Activated naive CD8-positive, alpha-beta T cell treated with anti-CD3 and anti-CD28 coated beads, Interleukin-2, amount 10 ng/mL, durations not matched to agents 7 days and 5 days (primary cell): ENCODE measurements at places on chromosomes 16 and 17. TPM values are rescaled to one million over a fixed set of nuclear protein-coding genes. Genes with fewer than 3 reads are reported as not detected.

DNA sequence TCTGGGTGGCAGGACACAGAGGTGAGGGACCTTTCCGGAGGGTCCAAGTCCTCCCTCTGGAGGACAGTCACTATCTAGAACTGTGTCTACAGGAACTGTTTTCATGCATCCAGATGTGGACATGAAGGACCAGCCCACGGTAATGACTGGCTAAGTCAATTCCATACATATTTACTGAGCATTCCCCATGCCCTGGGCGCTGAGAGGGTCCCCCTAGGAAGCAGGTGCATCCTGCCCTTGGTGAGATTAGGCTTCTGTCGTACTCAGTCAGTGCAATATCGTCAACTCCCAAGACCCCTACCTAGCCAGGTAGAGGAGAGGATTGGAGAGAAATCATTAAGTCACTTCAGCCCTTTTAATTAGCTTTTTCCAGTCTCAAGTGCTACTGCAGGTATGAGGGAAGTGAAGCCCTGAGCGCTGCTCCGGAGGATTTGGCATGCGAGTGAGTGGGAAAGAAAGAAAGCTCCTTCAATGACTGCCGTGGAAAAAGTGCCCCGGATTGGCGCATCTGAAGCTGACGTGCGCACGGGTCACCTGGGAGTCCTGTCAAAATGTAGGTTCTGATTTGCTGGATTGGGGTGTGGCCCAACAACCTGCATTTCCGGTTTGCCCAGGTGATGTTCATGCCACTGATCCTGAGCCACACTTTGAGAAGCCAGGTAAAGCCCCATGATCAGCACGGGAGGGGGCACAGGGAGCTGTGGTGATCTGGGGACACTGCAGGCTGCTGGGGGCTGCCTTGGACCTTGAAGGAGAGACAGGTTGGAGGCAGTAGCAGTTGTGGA, 367.4 kb upstream of the TNRC6C start:
- peak; percentile 10 for DNase-seq

DNA sequence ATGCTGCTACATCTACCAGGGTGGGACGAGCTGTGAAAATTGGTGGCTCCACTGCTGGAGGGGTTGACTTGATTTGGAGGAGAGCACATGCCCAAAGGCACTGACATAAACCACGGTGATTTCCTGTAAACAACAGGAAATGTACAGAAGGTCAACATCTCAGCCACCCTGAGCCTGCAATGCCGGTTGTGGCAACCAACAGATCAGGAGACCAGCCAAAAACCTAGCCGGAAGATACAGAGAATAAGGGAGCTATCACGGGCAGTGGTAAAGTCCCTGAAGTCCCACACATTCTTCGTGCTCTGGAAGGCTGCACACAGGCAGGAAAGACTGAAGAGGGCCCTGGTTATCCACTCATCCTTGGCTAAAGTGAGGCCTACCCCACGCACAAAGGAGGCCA, 56.2 kb downstream of the ADCY9 start:
- DNase-seq: no peak

- no peak for DNase-seq
Measured at GRCh38 chr17:27466376-27466742, 10.1 kb downstream of the KSR1 start.

The CNGB1 gene
- not detected for total RNA-seq

The CXCL16 gene
- total RNA-seq: 3.0 TPM

The ATXN2L gene
- 304 TPM for total RNA-seq

- DNase-seq: no peak
Measured at GRCh38 chr17:74786431-74787055, 10.4 kb upstream of the NAT9 start.

GRCh38 chr17:45782889-45783592, 1.1 kb upstream of the CRHR1 start:
- DNase-seq: peak; percentile 60

GRCh38 chr16:21653571-21653970, 1.2 kb upstream of the IGSF6 start:
- no peak for DNase-seq

DNA sequence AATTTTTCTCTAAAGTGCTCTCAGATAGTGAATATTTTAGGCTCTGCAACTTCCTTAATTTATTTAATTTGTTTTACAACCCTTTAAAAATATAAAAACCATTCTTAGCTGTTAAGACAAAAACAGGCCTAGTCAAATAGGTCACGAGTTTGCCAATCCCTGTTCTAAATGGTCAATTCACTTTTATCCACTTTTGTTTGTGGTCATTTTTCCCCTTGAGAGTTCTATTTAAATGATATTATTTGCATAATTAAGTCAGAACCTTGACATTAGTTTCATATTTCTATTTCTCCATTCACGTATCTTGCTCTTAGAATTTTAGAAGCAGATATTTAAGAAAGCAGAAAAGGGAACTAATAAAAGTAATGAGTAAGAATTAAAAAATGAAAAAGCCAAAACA, 4.0 kb downstream of the AMFR start:
- no peak for DNase-seq

DNA sequence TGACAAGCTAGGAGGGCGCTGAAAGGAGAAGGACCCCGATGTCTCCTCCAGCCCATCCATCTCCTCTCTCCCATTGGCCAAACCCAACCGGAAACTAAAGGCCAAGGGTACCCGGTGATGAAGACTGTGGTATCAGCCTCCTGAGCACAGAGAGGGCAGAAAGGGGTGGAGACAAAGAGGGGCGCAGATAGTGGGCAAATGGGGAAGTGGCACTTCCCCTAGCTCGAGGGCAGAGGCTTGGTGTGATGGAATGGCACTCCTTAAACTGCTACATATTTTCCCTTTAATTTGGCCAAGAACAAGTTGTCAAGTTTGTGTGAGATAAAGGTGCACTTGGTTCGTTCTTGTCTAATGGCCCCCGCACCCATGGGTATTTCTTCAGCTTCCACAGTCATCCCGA, 27.8 kb downstream of the IL4R start:
- no peak for DNase-seq

The KRTAP9-8 gene
- total RNA-seq: not detected

DNA sequence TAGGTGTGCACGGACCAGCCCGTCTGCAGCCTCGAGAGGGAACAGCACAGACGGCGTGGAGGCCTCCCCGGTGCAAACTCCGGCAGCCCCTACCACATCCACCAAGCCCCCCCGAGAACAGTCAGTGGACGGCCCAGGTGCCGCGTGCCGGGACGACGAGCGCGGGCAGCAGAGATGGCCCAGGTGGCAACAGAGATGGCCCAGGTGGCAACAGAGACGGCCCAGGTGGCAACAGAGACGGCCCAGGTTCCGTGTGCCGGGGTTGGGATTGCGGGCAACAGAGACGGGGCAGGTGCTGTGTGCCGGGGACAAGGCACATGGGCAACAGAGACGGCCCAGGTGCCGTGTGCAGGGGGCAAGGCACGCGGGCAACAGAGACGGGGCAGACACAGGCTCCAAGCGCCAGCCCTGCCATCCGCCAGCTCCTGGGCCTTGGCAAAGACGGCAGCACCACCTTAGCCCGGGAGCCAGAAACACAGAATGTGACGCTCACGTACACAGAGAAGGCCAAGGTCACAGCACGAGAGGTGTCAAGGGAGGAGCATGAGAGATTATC, 31.1 kb downstream of the RPH3AL start:
- no peak for DNase-seq

DNA sequence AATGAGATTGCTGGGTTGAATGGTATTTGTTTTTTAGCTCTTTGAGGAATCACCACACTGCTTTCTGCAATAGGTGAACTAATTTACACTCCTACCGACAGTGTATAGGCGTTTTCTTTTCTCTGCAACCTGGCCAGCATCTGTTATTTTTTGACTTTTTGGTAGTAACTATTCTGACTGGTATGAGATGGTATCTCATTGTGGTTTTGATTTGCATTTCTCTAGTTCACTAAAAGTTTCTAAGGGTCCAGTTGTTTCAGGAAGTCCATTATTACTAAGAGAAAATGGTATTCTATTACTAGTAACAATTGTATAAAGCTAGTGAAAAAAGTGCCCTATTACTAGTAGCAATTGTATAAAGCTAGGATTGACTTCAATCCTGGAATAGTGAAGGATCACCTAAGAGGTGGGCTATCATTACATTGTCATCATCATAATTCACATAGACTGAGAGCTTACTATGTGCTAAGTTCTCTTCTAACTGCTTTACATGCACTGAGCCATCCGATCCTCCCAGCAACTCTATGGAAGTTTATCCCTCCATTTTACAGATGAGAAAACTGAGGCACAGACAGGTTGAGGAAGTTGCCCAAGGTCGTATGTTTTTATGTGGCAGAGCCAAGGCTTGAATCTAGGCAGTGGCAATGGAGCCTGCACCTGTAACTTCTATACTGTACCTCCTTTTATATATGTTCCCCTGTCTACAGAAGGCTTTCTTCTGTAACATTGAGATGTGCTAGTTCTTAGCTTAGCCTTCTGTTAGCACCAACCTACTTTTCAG, 13.4 kb upstream of the SMIM36 start:
- no peak for DNase-seq

- no peak for DNase-seq
Measured at GRCh38 chr17:14471052-14471451, 170.2 kb downstream of the HS3ST3B1 start.

The MCRIP2 gene
- total RNA-seq: 35.4 TPM

DNA sequence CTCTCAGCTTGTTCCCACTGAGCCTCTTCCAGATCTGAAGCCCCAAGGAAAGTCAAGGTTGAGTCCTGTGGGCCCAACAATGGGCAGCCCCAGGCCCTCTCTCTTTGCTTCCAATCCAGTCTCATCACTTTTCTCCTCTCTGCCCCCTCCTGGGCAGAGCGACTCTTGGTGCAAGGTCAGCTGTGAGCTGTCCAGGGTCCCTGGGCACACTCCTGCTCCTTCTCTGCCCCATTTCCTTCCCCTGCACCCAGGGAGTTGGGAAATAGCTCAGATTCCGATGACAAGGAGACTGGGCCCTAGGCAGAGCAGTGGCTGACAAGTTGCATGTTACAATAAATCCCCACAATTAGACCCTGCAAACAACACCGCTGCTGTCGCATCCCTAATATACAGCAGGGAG, 16.1 kb upstream of the CRHR1 start:
- DNase-seq: no peak

DNA sequence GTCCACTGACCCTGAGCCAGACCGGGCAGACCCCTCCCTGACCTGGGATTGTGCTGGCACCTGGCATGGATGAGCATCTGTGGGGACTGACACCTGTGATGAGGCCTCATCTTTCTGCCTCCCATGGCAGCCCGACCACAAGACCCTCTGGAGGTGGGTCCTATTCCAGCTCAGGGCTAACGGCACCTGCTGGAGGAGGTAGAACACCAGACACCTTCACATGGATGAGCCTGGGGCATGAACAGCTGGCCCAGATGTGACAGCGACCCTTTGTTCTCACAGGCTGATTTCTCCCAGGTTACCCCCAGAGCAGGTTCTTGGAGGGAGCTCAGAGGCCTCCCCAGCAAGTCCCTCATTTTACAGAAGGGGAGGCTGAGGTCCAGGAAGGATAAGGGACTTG, 46.4 kb upstream of the PIK3R6 start:
- no peak for DNase-seq

- no peak for DNase-seq
Measured at GRCh38 chr16:54027558-54027957, 259.0 kb downstream of the IRX3 start.

- DNase-seq: no peak
Measured at GRCh38 chr17:38619937-38620550, 14.3 kb upstream of the SRCIN1 start.

DNA sequence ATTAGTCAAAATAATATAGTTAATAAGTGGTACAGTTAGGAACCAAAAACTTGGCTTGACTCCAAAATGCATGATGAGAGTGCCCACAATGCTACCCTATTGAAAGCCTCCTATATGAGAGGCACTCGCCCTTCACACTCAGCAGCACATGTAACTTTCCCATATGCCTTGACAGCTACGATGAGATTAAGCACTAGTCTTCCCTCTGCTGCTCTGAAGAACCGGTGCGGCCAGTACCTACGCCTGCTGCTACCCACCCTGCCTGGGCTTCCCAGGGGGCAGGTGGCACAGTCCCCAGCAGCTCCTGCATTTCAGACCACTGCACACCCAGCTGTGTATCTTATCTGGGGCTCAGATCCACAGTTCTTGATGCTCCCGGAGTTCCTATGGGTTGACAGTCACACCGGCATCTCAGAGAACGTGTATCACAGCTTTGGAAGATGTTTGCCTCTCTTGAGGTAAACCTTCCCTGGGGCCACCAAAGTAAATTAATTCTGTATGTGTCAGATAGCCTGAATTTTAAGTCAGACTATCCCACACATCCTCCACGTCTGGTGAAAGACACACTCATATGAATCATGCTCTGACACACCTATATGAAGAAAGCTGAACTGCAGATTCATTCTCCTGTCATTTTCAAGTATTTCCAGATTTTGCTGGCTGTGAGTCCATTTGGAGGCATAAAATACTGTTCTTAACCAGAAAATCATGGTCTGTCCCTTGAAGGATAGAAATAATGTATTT, 77.8 kb downstream of the MYH10 start:
- no peak for DNase-seq

- DNase-seq: no peak
Measured at GRCh38 chr17:33888455-33888854, 366.6 kb upstream of the CCL2 start.

GRCh38 chr17:15942207-15942833, 2.6 kb upstream of the ADORA2B start:
- no peak for DNase-seq

The DDX42 gene
- total RNA-seq: 143 TPM

DNA sequence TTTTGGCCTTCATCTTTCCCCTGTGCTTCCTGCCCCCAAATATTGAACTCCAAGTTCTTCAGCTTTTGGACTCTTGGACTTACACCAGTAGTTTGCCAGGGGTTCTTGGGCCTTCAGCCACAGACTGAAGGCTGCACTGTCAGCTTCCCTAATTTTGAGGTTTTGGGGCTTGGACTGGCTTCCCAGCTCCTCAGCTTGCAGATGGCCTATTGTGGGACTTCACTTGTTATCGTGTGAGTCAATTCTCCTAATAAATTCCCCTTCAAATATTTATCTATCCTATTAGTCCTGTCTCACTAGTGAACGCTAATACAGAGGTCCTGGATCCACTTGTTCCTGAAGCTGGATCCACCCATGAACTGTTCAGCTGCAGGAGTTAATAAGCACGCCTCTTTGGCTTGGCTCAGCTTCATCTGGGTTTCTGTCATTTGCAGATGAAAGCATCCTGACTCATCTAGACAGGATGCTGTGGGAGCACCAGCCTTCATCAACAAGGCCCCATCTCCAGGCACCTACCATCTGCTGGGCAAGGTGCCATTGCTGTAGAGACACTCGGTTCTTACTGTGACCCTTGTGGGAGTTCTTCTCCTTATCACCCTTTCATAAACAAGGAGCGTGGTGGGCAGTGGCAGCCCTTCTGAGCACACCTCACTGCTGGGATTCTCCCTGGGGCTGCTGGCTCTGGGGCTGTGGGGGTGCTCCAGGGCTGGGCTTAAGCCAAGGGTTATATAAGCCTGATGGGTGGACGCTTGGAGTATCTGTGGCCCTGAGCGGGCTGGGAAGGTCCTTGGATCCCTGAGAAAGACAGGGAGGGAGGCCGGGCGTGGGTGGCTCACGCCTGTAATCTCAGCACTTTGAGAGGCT, 23.1 kb downstream of the LAT start:
- DNase-seq: peak; percentile 62

- DNase-seq: no peak
Measured at GRCh38 chr16:9311303-9311954, 220.0 kb downstream of the HAPSTR1 start.
